ENCODE measurements at places on chromosomes 3 and 15. TPM values are rescaled to one million over a fixed set of nuclear protein-coding genes. Genes with fewer than 3 reads are reported as not detected.

DNA sequence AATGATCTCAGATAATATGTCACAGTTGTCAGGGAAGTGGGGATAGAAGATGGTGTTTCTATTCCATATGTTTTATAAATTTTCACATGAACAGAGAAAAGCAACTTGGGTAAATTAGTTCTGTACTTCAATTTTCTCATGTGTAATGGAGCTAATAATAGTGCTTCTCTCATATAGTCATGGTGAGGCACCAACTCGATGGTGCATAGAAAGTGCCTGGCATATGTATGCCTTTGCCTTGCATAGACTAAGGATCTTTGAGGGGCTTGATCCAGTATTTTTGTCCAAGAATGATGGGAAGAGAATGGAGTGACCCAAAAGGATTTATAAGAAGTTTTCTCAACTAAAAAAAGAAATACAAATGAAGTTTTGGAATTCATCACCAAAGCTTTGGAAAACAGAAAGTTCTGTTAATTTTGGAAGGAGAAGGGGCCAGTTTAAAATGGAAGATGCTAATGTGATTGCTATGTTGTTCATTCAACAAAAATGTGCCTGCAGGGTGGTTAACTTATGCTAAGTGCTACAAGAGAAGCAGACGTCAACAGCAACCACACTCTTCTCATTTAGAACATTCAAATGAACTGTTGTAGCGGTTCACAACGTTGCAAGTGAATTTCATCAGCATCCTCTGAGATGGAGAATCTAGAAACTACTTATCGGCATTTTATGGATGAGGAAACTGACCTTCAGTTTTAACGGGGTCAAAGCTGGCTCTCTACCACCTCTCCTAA lies 86.1 kb downstream of the RTP4 start:
- DNase-seq, result no peak

GRCh38 chr15:89898614-89899294 lies 5.0 kb upstream of the AP3S2 start:
- DNase-seq, result peak; percentile 47

- no peak for DNase-seq
Observed at GRCh38 chr3:186182850-186183249, 74.0 kb upstream of the ETV5 start.

The NOX5 gene
- total RNA-seq, result not detected

DNA sequence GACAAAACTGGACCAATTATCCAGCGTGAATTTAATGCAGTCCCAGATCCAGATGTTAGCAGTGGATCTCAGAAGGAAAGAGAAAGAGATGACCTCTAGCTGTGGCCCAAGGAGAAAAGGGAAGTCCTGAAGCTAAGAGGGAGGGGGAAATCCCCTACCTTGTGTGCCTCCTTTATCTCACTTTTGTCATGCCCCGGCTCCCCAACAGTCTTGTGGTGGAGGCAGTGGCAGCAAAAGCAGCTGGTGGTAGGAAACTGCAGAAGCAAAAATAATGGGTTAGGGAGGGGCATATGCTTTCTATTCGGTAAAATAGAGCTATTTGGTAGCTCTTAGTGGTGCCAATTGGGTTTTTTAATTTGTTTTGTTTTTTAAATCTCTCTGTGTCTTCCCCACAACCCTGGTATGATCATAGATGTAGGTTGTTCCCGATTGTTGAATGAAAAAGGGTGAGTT lies 56.5 kb downstream of the MCTP2 start:
- no peak for DNase-seq

GRCh38 chr15:98856532-98856907 lies 151.1 kb downstream of the PGPEP1L start:
- peak; percentile 96 for DNase-seq

GRCh38 chr3:51817375-51817774 lies 38.3 kb upstream of the IQCF6 start:
- DNase-seq, result no peak

GRCh38 chr15:93296759-93297500 lies 207.9 kb upstream of the RGMA start:
- no peak for DNase-seq

The SPINK8 gene
- total RNA-seq, result not detected

The SNRPN gene
- 185 TPM for total RNA-seq

GRCh38 chr3:133884887-133885711 lies 10.6 kb downstream of the RAB6B start:
- DNase-seq, result no peak

DNA sequence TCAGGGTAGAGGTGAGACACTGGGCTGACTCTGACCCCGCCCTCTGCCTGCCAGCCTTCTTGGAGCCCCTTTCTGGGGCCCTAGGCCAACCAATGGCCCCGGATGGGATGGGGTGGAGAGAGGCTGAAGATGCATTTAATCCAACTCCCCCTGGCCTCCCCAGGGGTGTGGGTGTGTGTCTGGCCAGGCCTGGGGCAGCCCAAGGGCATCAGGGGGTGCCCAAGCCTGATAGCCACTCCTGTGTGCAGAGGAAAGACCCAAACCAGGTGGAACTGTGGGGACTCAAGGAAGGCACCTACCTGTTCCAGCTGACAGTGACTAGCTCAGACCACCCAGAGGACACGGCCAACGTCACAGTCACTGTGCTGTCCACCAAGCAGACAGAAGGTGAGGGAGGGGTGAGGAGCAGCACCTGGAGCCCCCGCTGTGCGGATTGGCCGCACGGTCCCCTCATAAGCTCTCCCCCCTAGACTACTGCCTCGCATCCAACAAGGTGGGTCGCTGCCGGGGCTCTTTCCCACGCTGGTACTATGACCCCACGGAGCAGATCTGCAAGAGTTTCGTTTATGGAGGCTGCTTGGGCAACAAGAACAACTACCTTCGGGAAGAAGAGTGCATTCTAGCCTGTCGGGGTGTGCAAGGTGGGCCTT lies 9.5 kb downstream of the SPINT1 start:
- no peak for DNase-seq

GRCh38 chr3:25380222-25380739 lies 47.8 kb upstream of the RARB start:
- DNase-seq, result no peak

GRCh38 chr3:190044974-190045373 lies 75.7 kb downstream of the P3H2 start:
- no peak for DNase-seq

The TGM4 gene
- total RNA-seq, result under 0.01 TPM

The NR2F2 gene
- total RNA-seq, result 28.1 TPM

The MOBP gene
- total RNA-seq, result not detected

The CSPG4 gene
- total RNA-seq, result 12.4 TPM

DNA sequence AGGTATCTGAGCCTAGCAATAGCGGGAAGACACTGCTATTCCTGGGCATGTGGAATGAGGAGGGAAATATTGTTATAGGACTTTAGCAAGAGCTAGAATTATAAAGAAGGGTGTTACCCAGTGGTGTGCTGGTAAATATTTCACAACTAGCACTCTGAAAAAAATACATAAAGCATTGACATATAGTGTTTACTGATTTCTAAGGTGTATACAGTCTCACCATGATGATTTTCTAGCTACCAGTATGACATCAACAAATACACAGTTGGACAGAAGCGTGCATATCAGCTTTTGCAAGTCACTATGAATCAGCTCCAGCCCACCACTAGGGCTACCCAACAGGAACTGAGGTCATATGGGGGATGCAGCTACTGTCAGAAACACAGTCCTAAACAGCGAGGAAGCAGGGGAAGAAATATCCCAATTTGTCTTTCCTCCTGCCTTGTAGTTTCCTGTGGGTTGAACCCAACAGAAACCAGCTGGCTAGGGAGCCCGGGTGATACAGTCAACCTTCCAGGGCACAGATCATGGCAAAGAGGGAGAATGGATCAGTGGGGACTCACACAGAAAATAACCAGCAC lies 39.6 kb downstream of the HGD start:
- DNase-seq, result peak; percentile 90

The IRAK2 gene
- total RNA-seq, result 8.1 TPM

The TRIM69 gene
- total RNA-seq, result 7.7 TPM

The PLSCR5 gene
- not detected for total RNA-seq

GRCh38 chr3:75001330-75001729 lies 386.9 kb upstream of the CNTN3 start:
- DNase-seq, result peak; percentile 4

GRCh38 chr3:134336587-134336986 lies 37.7 kb downstream of the AMOTL2 start:
- peak; percentile 75 for DNase-seq

GRCh38 chr3:160842021-160843005 lies 86.3 kb downstream of the PPM1L start:
- no peak for DNase-seq

The NUTM1 gene
- total RNA-seq, result not detected

The FAM227B gene
- 1.8 TPM for total RNA-seq

GRCh38 chr3:174330303-174330702 lies 528.8 kb upstream of the NAALADL2 start:
- peak; percentile 85 for DNase-seq

The ACOX2 gene
- total RNA-seq, result 17.8 TPM

DNA sequence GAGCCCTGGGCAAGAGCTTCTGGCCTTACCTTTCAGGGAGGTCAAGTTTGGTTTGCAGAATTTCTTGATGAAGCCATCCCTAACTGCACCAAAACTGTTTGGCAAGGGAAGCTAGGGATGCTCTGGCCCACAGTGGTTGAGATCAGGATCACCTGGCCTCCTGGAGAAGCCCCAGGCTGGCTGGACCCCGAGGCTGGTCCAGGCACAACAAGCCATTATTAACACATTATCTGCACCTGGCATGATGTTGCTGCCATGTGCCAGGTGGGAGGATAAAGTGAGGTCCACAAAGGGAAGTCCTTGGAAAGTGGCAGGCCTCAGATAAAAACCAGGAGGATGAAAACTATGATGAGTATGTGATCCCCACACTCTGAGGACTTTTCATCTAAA lies 35.9 kb upstream of the DUSP7 start:
- no peak for DNase-seq

The ALDH1A3 gene
- 5.0 TPM for total RNA-seq

GRCh38 chr3:132261506-132261905 lies 55.7 kb upstream of the ACP3 start:
- DNase-seq, result no peak

- no peak for DNase-seq
Observed at GRCh38 chr15:64398575-64398974, 10.9 kb downstream of the TRIP4 start.

Measured in IMR-90 (cell line).